Effector CD4-positive, alpha-beta T cell (primary cell): ENCODE measurements at places on chromosomes 1 and 21.
A peak's percentile ranks its signal among the peaks of the same experiment; 100 is the strongest.

- DNase-seq: no peak
These were observed 22.4 kb downstream of the DHCR24 start for GRCh38 chr1:54864460-54865208.

DNA sequence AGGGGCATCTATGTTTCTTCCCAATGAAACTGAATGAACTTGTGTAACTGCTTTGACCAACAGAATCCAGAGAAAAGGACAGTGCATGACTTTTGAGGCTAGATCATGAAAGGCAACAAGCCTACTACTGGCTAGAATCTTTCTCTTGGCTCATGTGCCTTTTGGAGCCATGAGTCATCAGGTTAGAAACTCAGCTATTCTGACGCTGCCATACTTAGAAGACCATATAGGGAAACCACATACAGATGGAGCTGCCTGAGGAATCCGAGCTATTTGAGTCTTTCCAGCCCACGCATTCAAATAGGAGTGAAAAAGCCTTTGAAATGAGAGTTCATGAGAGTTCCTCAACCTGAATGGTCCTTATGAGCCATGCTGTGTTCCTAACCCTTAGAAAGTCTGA, 738.5 kb upstream of the CHRM3 start:
- no peak for DNase-seq

- no peak for DNase-seq
These were observed 8.5 kb upstream of the CNIH4 start for GRCh38 chr1:224348137-224348536.

DNA sequence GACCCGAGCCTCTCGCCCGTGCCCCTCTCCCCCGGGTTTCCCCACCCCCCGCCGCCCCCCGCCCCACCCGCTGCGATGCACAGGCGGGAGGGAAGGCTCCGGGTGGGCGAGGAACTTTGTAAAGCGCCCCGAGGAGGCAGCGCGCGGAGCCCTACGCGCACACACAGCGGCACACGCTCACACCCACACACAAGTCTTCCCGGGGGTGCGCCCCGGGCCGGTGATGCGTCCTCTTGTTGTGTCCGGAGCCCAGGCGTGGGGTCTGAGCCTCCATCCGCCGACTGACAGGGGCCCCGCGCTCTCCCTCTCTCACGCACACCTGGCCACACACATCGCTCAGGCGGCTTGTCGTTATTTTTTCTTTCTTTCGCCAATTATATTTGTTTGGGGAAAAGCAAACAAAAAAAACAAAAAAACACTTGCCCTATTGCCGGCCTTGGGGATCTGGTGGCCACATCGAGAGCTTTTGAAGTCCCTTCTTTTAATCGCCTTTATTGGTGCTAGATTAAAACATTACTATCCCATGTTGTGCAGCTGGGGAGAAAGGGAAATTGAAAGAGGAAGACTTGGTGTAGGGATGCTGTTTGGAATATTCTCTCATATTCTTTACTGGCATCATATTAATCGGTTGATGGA, 770 bp downstream of the NTNG1 start:
- DNase-seq: no peak

GRCh38 chr1:93615582-93616150, 66.0 kb downstream of the BCAR3 start:
- DNase-seq: no peak

DNA sequence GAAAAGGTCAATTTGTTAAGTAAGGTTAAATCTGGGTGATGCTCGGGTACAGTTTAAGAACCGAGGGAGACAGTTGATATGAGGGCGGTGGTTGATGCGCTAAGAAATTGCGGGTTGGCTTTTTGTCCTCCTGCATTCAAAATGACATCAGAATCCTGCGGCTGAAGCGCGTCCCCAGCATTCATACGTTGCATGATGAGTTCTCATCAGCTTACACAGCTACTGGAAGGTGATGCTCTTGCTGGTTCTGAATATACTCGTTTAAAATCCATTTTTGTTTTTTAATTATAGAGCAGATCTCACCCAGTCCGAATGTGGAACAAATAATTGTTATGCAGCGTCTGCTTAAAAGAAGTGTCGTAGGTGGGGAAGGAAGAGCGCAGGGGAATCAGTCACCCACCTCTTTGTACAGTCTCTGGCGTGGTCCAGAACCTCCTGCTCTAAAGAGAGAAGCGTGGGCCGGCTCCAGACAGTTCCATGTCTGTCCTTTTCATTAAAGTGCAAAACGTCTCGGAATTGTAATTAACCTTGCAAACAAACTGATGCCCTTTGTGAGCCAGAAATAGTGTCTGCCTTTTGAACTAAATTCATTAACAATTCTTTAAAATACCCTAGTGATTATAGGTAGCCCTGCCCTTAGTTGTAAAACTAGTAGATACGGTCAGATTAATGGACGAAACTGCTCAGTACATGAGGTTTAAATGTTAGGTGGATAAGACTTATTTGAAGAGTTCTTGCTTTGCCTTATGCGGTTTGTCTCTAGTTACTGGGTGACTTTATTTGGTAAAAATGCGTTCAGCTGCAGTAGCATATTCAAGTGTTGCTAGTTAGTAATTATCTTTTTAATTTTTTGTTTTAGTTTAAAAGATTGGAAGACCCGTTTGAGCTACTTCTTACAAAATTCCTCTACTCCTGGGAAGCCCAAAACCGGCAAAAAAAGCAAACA, 741 bp downstream of the RGS2 start:
- peak; percentile 32 for DNase-seq

DNA sequence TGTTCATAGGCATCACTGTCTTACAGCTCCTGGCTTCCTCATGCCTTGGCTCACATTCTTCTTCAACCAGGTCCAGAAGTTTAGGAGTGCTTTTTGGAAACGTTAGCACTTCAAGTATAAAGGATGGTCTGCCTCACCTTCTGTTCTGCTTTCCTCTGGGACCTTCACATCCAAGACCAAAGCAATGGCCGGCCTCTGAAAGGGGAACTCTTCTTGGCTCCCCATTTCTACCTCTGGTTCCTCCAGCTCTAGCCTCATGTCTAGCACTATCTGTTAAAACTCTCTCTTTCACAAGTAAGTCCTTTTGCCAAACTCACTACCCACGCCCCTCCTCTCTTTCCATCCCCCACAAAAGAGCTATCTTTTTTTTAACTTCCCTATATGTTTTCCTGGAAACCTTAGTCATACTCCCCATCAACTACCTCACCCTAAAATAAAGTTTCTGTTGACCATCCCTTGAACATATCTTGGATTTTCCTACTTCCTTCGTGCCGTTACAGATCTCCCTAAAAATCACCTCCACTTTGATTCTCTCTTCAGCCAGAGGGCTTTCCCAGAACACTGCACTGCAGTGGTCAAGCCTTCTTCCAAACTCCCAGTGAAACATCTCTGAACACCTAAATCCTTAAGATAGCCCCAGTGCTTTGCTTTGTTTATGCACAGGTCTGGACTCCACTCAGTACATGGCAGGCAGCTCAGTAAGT, 7.9 kb downstream of the SORT1 start:
- DNase-seq: no peak

DNA sequence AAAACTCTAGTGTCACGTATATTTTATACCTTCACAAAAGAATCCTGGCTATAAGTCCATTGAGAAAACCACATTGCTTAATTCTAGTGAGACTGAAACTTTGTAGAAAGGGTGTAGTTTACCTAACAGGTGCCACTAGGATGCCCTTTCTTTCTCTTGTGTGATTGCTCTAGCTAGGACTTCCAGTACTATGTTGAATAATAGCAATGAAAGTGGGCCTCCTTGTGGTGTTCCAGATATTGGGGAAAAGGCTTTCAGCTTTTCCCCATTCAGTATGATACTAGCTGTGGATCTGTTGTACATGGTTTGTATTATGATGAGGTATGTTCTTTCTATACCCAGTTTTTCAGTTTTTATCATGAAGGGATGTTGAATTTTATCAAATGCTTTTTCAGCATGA, 39.7 kb upstream of the CHODL start:
- DNase-seq: no peak

- DNase-seq: no peak
These were observed 295.4 kb downstream of the CTH start for GRCh38 chr1:70706381-70707037.

GRCh38 chr1:237179503-237179902, 137.5 kb downstream of the RYR2 start:
- no peak for DNase-seq

GRCh38 chr1:38502758-38503157, 356.8 kb downstream of the RRAGC start:
- no peak for DNase-seq
